ENCODE measurements at places on chromosomes 6 and 20.

GRCh38 chr6:156199182-156199581, 578.0 kb upstream of the ARID1B start:
- no peak for DNase-seq

DNA sequence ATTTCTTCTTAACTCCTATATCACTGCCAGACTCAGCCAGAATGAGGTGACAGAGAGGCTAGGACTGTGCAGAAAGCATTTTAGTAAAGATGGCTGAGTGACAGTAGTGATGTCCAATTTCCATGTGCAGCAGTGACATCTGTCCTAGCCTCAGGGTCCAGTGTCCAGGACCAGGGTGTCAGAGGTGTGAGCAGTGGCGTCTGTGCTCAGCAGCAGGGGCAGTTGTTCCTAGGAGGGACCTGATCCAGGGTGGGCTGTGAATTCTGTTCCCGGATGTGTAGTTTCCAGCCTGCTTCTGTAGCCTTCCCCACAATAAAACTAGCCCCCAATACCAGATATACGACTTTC, 6.0 kb downstream of the HLA-B start:
- no peak for DNase-seq

- no peak for DNase-seq
Measured at GRCh38 chr6:152746172-152746553, 4.4 kb upstream of the VIP start.

DNA sequence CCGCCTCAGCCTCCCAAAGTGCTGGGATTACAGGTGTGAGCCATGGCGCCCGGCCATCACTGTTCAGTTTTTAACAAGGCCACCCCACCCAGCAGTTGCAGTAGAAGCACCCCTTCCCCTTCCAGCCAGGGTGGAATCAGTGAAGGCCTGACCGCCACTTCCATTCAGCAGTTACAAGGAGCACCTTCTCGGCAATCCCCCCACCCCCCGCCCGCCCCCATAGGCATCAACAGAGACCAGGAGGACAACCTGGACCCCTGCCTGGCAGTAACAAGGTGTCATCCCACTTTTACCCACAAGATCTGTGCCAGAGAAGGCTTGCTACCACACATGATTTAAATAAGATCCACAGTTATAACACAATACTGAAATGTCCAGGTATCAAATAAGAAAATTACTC, 23.1 kb downstream of the NCR2 start:
- DNase-seq = no peak

GRCh38 chr6:113190170-113190569, 667.0 kb upstream of the MARCKS start:
- DNase-seq = no peak

GRCh38 chr20:47531458-47531857, 29.8 kb downstream of the NCOA3 start:
- no peak for DNase-seq

- no peak for DNase-seq
Measured at GRCh38 chr6:31477521-31477920, 20.4 kb upstream of the MICB start.

DNA sequence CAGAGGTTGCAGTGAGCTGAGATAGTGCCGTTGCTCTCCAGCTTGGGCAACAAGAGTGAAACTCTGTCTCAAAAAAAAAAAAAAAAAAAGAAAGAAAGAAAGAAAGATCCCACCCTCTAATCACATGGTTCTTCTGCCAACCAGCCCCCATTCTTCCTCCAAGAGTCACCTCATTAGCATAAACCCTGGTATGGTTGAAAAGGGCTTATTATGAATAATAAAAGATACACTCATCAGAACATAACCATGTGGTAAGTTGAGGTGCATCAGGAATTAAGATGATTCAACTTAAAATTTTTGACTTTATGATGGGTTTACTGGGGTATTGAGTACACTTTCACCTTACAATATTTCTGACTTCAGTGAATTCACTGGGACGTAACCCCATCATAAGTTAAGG, 793 bp upstream of the TRIM40 start:
- no peak for DNase-seq

GRCh38 chr6:106453756-106454367, 93.3 kb downstream of the CRYBG1 start:
- no peak for DNase-seq

DNA sequence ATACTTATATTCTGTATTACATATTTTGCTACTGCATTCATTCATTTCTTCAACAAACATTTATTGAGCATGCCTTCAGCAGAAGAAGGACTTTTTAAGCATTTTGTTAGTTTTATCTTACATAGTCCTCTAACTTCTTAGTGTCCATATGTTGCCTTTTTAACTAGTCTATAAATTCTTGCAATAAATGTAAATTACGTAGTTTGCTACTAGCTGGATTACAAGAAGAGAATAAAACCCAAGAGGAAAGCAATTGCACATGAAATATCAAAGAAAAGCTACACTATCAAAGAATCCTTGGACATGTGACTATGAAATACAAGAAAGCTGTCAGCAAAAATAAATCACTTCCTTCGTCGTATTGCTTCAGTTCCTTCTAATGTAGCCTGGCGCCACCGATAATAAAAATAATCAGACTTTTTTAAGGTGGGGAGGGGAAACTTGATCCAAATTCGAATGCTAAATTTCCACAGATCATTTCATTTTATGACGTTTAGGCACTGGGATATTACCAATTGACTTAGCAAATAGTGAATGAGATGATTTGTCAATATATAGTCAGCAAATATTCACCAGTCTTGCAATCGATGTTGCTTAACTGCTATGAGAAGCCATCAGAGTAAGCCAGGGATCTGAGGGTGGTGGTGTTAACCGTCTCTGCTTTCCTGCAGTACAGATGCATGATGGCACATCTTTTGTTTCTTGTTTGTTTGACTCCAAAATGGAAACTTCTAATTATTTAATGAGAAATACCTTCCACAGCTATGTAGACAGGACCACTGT, 258.7 kb upstream of the EXOC2 start:
- no peak for DNase-seq

GRCh38 chr20:46135856-46136633, 17.9 kb downstream of the CD40 start:
- no peak for DNase-seq

Measured in DMS79 (cell line).